Bronchial smooth muscle cell (primary cell): ENCODE measurements at places on chromosomes 5 and 9. TPM values are rescaled to one million over a fixed set of nuclear protein-coding genes. Genes with fewer than 3 reads are reported as not detected.

Gene C7
- 0.26 and 0.79 TPM in 2 replicates for total RNA-seq

Gene PCDHB5
- total RNA-seq = 0.32 and 3.3 TPM in 2 replicates

Gene SEMA4D
- total RNA-seq = under 0.01 and 0.09 TPM in 2 replicates

Gene ELAVL2
- under 0.01 and 0.09 TPM in 2 replicates for total RNA-seq

Gene FOXD4L3
- not detected in 2 replicates for total RNA-seq

Gene PRSS3
- total RNA-seq = 25.2 and 47.3 TPM in 2 replicates

Gene LMX1B
- total RNA-seq = not detected in 2 replicates

Gene NRG2
- 0.32 and 0.60 TPM in 2 replicates for total RNA-seq
